Fibroblast of skin of scalp (primary cell): ENCODE measurements at places on chromosomes 5 and 9.

DNA sequence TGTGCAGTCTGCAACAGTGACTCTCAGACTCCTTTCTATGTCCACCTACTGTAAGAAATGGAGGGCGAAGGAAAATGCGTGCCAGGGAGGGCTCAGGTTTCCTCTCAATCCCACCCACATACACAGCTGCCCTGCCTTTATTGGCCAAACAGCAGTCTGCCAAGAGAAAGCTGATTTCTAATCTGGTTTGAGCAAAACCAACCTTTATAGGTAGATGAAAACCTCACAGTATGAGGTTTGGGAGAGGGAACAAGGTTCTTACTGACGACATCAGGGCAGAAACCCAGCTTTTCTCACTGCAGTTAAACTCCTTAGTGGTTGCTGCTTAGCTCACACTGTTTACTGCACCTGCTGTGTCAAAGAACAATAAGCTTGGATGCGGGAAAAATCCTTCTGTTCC lies 152.3 kb upstream of the KLF9 start:
- no peak for DNase-seq

- DNase-seq, result no peak
These were observed 64.0 kb downstream of the LNPEP start for GRCh38 chr5:96999856-97000255.

DNA sequence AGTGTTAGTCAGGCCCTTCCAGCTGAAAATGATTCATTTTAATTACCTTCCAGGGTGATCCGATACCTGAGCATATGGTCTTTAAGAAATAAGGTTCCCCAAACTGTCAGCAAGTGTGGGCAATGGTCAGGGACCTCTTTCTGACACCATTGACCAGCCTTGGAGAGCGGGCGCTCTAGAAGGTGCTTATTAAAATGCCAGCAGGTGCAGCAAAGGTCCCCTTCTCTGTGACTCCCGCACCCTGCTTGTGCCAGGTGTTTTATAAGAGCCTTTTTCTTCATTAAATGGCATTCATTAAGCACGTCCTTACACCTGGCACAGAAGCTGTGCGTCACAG lies 85.3 kb downstream of the MVB12B start:
- no peak for DNase-seq

DNA sequence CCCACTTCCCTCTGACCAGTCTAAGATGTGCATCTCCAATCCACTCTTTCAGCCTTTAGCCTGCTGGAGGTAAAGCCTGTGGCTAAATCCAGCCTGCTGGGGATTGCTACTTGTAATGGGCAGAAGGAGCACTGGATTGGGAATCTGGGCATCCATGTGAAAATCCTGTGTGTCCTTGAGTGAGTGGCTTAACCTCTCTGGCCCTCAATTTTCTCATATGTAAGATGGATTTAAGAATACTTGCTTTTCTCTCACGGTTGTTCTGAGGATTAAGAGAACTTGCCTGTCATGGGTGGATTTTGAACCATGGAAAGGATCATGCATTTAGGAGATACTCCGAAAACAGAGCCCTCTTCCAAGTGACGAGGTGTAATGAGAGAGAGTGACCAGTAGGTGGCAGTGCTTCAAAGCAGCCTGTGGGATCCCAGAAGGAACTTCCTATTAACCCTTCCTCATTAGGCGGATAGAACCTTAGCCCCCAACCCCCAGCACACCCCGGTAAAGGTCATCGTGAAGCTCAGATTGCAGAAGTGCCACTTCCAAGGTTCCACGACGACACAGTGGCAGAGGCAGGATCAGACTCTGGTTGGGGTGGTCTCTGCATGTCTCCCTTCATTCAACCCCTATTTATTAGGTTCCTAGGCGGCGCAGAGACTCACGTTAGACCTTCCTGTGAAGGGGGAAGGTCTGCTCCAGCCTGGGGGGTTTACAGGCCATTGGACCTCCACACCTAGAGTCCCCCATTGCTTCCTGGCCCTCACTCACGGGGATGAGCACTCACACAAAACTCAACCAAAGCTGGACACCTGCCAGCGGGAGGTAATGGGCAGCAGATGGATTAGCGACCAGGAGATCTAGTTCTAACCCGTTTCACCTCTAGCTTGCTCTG lies 68.7 kb upstream of the ZNF618 start:
- DNase-seq, result peak; percentile 67

GRCh38 chr5:76264681-76265080 lies 138.4 kb upstream of the IQGAP2 start:
- no peak for DNase-seq

DNA sequence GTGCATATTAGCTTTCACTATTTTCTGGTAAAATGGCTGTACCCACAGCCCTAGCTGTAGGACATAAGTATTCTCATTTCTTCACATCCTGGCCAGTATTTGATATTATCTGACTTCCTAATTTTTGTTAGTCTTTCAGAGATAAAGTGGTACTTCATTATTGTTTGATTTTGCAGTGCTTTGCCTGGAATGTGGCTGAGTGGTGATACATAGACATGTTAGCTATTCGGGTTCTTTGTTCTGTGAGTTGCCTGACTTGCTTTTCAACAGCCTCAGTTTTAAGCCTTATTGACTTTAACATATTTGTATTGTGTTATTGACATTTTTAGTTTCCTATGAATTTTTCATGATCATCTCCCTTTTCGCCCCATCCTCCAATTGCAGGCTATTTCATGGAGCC lies 161.1 kb downstream of the GABBR2 start:
- DNase-seq, result no peak

DNA sequence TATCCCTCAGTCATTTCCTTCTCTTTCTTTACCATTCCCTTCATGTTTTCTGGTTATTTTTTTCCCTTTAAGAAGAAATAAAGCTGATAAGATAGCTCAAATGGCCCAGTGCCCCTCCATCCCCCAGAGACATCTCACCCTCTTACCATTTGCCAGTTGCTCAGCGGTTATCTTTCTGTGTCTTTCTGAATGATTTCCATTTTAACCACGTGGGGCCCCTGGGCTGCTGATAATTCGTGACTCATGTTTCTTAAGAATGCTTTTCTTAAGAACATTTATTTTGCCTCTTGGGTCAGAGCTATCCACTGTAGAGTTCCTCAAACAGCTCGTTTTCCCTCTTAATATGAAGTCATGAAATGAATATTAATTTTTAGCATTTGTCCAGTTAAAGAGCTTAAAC lies 147.8 kb downstream of the MAST4 start:
- DNase-seq, result peak; percentile 58

DNA sequence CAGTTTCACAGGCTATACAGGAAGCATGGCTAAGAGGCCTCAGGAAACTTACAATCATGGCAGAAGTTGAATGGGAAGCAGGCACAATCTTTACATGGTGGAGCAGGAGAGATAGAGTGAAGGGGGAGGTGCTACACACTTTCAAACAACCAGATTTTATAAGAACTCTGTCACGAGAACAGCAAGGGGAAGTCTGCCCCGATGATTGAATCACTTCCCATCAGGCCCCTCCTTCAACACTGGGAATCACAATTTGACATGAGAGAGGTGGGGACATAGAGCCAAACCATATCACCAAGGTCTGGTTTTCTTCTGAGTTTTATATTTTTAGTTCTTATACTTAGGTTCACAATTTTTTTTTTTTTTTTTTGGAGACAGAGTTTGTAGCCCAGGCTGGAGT lies 16.1 kb downstream of the ZCCHC9 start:
- no peak for DNase-seq

DNA sequence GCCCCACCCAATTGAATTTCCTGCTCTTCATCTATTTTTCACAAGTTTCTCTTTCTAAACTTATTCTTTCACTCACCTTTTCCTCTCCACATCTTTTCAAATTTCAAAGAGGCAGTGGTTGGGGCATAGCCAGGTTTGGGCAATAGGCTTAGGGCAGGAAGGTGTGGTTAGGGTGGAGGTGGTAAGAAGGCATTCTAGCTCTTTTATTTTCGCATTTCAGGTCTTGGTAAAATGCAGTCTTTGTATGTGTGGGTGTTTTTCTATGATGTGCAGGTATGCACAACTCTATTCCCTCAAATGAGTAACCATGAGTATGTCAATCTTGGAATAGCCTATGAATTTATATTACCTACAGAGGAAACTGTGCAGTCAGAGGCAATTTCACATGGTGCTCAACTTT lies 129.8 kb upstream of the IFNE start:
- no peak for DNase-seq

GRCh38 chr5:137190031-137190430 lies 309.1 kb downstream of the SPOCK1 start:
- DNase-seq, result peak; percentile 76

DNA sequence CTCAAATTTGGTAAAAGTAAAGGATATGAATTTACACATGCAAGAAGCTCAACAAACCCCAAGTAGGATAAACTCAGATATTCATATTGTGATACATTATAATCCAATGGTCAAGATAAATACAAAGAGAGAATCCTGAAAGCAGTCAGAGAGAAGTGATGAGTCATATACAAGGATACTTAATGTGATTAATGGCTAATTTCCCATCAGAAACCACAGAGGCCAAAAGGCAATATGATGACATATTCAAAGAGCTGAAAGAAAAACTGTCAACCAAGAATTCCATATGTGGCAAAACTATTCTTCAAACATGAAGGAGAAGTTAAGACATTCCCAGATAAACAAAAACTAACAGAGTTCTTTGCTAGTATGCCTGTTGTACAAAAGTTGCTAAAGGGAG lies 19.5 kb upstream of the IRF1 start:
- DNase-seq, result peak; percentile 87

GRCh38 chr5:119814655-119815054 lies 185.3 kb downstream of the FAM170A start:
- no peak for DNase-seq
